Activated CD4-positive, alpha-beta T cell treated with anti-CD3 and anti-CD28 coated beads for 48 hours (primary cell): ENCODE measurements at places on chromosomes 3 and 15.
A peak's percentile ranks its signal among the peaks of the same experiment; 100 is the strongest.

DNA sequence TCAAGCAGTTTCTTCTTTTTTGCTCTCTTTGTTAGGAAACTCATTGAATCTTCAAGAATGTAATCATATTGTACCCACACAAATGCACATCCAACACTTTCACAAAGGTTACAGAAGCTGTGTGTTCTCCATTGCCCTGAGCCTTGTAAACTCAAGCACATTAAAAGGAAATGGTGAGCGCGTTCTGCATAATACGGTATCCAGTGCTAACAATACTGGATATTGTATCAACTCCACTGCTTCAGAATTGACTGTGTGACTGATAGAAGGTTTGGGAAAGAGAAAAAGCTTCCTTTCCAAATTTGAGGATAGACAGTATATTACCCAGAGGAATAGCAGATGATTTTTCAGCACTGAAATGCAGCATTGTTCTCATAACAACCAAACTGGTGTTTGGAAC lies 268.9 kb upstream of the RBMS3 start:
- no peak for DNase-seq

DNA sequence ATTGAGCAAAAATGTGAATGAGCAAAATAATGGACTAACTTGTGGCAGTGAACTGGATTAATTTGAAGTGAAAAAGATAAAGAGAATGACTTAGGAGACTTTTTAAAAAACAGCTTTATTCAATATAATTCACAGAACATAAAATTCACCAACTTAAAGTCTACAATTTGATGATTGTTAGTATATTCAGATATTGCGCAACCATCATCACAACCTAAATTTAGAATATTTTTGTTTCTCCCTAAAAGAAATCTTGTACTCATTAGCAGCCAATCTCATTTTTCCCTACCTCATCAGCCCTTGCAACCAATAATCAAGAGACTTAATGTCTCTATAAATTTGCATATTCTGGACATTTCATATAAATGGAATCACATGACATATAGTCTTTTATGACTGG lies 496.5 kb downstream of the IGSF11 start:
- DNase-seq = no peak

DNA sequence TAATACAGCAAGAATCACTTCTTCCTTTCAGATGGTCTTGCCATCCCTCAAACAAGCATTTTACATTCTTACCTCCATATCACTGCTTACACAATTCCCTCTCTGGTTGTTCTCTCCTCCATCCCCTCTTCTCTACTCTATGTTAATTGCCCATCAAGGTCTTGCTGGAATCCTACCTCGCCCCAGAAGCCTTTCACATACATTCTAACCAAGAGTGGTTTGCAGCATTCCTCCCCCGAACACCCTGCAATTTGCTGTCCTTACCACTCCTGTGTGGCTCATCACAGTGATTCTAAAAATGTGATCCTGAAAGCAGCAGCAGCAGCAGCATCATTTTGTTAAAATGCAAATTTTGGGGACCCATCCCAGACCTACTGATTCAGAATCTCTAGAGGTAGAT lies 30.6 kb downstream of the TNIK start:
- no peak for DNase-seq

DNA sequence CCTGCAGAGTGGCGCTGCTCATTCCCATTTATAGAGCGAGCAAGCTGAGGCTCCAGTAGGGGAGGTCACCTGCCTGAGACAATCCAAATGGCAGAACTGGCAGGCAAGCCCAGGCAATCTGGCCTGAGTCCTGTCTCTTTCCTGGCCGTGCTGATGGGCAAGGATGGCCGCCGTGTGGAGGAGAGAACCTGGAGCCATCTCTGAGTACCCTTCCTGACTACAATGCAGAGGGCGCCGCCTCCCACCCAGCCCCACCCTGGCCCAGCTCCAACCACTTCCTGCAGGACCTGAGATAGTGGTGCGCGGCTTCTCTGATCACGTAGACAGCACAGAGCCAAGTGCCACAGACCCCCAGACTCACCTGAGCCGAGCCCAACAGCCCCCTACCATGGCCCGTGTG lies 7.0 kb downstream of the TLR9 start:
- DNase-seq = peak; percentile 42

GRCh38 chr15:77607111-77607893 lies 25.4 kb downstream of the LINGO1 start:
- no peak for DNase-seq

DNA sequence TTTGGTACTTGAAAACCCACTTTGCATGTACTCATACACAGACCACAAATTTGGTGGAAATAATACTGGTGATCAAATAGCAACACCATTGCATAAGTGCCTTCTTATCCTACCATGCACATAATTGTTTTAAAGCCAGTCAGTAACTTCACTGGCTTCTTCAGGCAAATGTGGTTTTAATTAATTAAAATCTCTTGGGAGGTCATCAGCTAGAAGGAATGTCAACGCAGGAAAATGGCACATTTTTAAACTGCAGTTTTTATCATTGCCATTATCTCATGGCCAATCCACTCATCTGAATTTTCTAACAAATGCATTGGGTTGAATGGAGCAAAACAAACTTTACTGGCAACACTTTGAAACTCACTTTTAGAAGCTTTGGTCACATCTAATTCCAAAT lies 105.7 kb upstream of the ZPLD1 start:
- DNase-seq = no peak

GRCh38 chr3:138781012-138781470 lies 53.7 kb downstream of the PIK3CB start:
- peak; percentile 35 for DNase-seq

DNA sequence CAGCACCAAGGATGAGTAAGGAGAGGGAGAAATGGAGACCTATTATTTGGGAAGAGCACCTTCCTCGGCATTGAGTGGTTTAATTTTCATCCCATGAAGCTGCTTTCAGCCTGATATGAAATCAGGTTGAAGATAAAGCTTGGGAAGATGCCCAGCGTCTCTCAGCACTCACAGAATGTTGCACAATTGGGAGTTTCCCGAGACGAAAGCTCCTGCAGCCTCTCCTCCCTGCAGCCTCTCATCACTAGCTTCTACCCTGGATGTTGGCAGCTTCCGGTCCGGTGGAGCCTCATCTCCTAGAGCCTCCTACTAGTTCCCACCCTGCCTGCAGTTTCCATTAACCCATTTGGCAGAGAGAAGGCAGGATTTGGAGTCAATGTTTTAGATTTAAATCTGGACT lies 40.3 kb downstream of the EDEM1 start:
- no peak for DNase-seq

DNA sequence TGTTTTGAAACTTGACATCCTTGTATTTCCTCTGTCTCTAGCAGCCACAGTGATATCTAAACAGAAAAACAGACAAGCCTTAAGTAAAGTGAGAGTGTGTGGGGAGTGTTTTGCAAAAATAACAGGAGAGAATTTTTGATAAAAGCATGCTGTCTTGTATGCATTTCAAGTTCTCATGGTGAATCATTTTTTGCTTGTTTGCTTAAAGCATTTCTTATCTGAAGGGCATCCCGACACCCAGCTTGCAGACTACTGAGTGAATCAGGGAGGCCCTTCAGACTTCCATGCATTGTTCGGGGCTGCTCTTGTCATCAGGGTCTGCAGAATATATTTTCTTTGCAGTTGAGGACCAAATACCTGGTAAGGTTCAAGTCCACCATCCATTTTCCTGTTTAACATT lies 8.5 kb downstream of the CGNL1 start:
- DNase-seq = no peak

- DNase-seq = no peak
Observed at GRCh38 chr15:32844118-32844711, 126.4 kb downstream of the GREM1 start.

GRCh38 chr3:9497821-9498565 lies 55.6 kb downstream of the LHFPL4 start:
- DNase-seq = no peak

- DNase-seq = no peak
Observed at GRCh38 chr15:70309716-70310115, 212.0 kb upstream of the TLE3 start.

- DNase-seq = no peak
Observed at GRCh38 chr15:47289656-47290055, 427.6 kb upstream of the SEMA6D start.

- no peak for DNase-seq
Observed at GRCh38 chr15:24734396-24734795, 58.8 kb downstream of the NPAP1 start.

- no peak for DNase-seq
Observed at GRCh38 chr15:36953346-36953745, 147.0 kb downstream of the MEIS2 start.

DNA sequence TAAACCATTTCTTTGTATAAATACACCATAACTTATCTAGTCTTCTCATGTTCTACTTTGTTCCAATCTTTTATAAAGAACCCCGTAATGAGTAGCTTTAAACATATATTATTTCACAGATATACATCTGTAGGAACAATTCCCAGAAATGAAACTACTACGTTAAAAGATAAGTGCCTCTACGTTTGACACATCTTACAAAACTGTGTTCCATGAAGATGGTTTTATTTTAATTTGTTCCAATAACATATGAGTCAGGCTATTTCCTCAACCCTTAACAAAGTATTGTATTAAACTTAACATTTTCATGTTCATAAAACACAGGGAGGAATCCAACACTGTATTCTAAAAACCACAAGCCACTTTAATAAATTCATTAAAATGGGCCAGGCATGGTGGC lies 52.9 kb downstream of the TRPM7 start:
- DNase-seq = no peak

- DNase-seq = no peak
Observed at GRCh38 chr3:18070231-18070630, 327.8 kb upstream of the TBC1D5 start.

GRCh38 chr3:171343693-171344092 lies 116.5 kb downstream of the TNIK start:
- DNase-seq = no peak

- DNase-seq = no peak
Observed at GRCh38 chr3:135325726-135326235, 530.7 kb downstream of the EPHB1 start.

DNA sequence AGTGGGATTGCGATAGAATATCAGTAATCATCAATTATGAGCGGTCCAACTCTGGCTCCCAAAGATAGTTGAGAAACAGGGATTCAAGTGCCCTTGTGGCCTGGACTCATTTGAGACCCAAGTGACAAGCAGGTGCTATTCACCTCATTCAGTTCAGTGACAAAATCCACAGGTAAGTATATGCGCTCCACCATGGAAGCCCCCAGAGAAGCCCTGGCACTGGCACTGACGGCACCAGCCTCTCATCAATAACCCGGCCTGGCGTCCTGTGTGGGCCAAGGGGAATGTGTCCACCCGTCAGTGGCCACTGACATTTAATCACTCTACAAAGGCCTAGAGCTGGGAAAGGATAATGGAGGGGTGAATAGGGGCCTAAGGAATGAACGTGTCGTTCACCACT lies 117.2 kb downstream of the ADCY5 start:
- no peak for DNase-seq

DNA sequence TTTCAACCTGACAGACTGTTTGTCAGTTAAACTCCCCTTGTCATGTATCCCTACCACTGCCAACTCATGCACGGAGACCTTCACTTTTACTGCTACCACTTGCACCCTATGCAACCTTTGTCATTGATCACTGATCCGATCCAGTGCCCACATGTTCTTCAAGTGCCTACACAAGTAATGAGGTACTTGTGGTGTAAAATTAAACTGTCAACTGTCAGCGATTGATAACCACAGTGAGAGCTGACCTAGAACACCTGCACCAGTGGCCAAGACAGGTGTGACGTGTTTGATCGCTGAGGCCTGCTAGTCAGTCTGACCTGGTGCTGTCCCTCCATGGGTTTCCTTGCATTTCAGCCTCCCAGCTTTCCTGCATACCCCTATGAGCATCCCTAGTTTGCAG lies 55.6 kb downstream of the MECOM start:
- DNase-seq = no peak

- DNase-seq = no peak
Observed at GRCh38 chr3:60716573-60716972, 534.7 kb downstream of the FHIT start.
